SW480 (cell line): ENCODE measurements at places on chromosomes 3 and 15.

DNA sequence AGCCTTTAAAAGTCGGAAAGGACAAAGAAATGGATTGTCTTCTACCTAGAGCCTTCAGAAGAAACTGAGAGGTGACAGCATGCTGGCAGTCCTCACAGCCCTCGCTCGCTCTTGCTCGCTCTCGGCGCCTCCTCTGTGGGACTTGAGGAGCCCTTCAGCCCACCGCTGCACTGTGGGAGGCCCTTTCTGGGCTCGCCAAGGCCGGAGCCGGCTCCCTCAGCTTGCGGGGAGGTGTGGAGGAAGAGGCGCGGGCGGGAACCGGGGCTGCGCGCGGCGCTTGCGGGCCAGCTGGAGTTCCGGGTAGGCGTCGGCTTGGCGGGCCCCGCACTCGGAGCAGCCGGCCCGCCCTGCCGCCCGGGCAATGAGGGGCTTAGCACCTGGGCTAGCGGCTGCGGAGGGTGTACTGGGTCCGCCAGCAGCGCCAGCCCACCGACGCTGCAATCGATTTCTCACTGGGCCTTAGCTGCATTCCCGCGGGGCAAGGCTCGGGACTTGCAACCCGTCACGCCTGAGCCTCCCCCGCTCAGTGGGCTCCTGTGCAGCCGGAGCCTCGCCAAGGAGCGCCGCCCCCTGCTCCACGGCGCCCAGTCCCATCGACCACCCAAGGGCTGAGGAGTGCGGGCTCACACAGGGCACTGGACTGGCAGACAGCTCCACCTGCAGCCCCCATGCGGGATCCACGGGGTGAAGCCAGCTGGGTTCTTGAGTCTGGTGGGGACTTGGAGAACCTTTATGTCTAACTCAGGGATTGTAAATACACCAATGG, 953.8 kb upstream of the GBE1 start:
- DNase-seq: no peak

DNA sequence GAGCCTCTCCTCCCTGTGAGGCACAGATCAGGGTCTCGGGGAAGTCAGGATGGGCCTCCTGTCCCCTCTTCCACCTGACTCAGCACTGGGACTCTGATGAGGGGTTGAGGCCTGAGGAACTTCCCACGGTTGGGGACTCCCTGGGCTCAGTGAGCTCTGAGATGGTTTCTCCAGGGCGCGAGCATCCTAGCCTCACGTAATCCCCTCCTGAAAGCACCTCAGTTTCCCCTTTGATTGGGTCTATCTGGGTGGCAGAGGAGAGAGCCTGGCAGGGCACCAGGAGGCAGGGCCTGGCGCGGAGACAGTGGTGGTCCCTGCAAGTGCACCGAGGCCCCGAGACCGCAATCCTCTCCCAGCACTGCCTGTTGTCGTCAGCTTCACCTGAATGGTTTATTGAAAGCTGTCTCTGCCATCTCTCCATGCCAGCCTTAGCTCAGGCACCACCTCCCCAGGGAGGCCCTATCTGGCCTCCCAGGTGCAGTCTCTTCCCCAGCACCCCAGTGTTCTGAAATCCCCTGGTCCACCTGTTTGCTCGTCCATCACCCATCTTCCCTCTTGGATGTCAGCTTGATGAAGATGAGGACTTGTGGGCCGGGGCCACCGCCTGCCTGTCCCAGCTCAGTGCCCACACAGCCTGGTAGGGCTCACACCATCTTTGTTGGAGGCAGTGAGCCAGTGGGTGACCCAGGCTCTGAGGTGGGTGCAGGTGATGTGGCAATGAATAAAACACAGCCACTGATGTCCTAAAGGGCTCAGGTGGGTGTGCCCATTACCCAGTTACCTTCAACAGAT, 52.2 kb upstream of the PCSK6 start:
- DNase-seq: no peak

GRCh38 chr3:8579096-8579495, 65.5 kb downstream of the SSUH2 start:
- DNase-seq: no peak

- no peak for DNase-seq
These were observed 31.9 kb downstream of the CRTC3 start for GRCh38 chr15:90561344-90562244.
